Right atrium auricular region (tissue), 2 donors: ENCODE measurements at places on chromosomes 7 and 10.

GRCh38 chr7:99843808-99844207 lies 16.0 kb downstream of the CYP3A43 start:
- no peaks in the 10 kb centered on the region for H3K4me1 ChIP-seq
- H3K27me3 ChIP-seq: no peaks in the 10 kb centered on the region
- no peak overlapping the region for H3K27ac ChIP-seq
- no peak overlapping the region for H3K4me3 ChIP-seq
- no peaks in the 10 kb centered on the region for H3K36me3 ChIP-seq

- H3K4me3 ChIP-seq: no peak overlapping the region
- no peaks in the 10 kb centered on the region for H3K27me3 ChIP-seq
- H3K36me3 ChIP-seq: no peaks in the 10 kb centered on the region
Measured at GRCh38 chr7:117248829-117249228, 74.0 kb downstream of the WNT2 start.

DNA sequence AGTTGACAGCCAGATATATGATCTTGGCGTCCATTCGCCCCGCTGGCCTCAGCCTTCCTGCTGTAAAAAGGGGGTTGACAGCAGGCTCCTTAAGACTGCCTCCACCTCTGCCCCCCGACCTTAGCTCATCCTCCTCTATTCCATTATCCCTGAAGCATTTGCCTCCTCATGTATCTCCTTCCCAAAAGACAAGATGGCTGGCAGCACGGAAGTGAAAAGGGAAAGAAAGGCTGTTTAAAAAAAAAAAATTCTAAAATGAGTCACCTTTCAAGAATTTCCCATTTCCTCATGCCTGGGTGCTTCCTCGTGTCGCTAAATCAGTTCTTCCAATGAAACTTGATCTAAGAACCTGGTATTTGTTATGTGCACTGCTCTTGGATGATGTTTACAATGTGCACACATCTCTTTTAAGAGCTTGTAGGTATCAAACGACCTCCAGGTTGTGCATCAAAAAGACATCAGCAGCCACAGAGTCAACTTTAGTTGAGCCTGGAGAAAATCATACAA lies 1.7 kb downstream of the SCRN1 start:
- H3K27ac ChIP-seq: peak overlapping the region; percentile 73
- no peak for DNase-seq
- H3K4me1 ChIP-seq: no peaks in the 10 kb centered on the region
- H3K4me3 ChIP-seq: no peak overlapping the region
- no peaks in the 10 kb centered on the region for H3K27me3 ChIP-seq

- no peaks in the 10 kb centered on the region for H3K27me3 ChIP-seq
- no peak for DNase-seq
- H3K27ac ChIP-seq: peak within 1 kb of the TSS; percentile 98
- no peaks in the 10 kb centered on the region for H3K36me3 ChIP-seq
- H3K4me3 ChIP-seq: peak within 1 kb of the TSS; percentile 94
Measured at GRCh38 chr7:55365205-55365674, at the start of gene LANCL2. Gene LANCL2, plus strand, starts transcription at chr7:55365337. Its CDS starts 689 bp downstream, at chr7:55366026.

- DNase-seq: no peak
- no peaks in the 10 kb centered on the region for H3K36me3 ChIP-seq
- H3K27me3 ChIP-seq: no peaks in the 10 kb centered on the region
- H3K4me3 ChIP-seq: no peak overlapping the region
- H3K4me1 ChIP-seq: no peaks in the 10 kb centered on the region
Measured at GRCh38 chr7:70577078-70577477, 554.9 kb upstream of the GALNT17 start.

DNA sequence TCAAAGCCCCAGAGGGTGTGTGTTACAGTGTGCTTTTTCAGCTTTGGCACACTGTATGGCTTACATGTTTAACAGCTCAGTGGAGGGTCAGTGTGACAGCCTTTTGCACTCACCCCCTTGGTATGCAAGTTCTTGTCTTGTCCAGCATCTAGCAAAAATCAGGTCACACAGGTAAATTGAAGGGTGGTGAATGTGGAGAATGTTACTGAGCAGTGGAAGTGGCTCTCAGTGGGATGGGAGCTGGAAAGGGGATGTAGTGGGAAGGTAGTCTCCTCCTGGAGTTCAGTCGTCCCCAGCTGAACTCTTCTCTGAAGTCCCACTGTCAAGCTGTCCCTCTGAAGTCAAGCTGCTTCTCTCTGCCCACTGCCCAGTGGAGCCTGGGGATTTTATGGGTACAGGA lies 21.0 kb upstream of the C10orf90 start:
- H3K4me1 ChIP-seq: no peaks in the 10 kb centered on the region
- no peaks in the 10 kb centered on the region for H3K27me3 ChIP-seq
- no peak overlapping the region for H3K4me3 ChIP-seq
- H3K36me3 ChIP-seq: no peaks in the 10 kb centered on the region
- H3K27ac ChIP-seq: no peak overlapping the region
- no peak for DNase-seq

GRCh38 chr10:86349940-86350630 lies 16.5 kb downstream of the GRID1 start:
- no peak overlapping the region for H3K27ac ChIP-seq
- H3K4me3 ChIP-seq: no peak overlapping the region
- no peak for DNase-seq
- no peaks in the 10 kb centered on the region for H3K36me3 ChIP-seq
- no peaks in the 10 kb centered on the region for H3K4me1 ChIP-seq

GRCh38 chr10:122138831-122139625 lies 132.1 kb upstream of the BTBD16 start:
- no peaks in the 10 kb centered on the region for H3K27me3 ChIP-seq
- H3K27ac ChIP-seq: peak overlapping the region; percentile 95
- H3K36me3 ChIP-seq: peaks cover 36% of the 10 kb centered on the region
- no peak overlapping the region for H3K4me3 ChIP-seq

- H3K36me3 ChIP-seq: no peaks in the 10 kb centered on the region
- no peaks in the 10 kb centered on the region for H3K4me1 ChIP-seq
- peak; percentile 47 for DNase-seq
- no peaks in the 10 kb centered on the region for H3K27me3 ChIP-seq
- no peak overlapping the region for H3K27ac ChIP-seq
Measured at GRCh38 chr7:45598886-45599520, 24.8 kb downstream of the ADCY1 start.

DNA sequence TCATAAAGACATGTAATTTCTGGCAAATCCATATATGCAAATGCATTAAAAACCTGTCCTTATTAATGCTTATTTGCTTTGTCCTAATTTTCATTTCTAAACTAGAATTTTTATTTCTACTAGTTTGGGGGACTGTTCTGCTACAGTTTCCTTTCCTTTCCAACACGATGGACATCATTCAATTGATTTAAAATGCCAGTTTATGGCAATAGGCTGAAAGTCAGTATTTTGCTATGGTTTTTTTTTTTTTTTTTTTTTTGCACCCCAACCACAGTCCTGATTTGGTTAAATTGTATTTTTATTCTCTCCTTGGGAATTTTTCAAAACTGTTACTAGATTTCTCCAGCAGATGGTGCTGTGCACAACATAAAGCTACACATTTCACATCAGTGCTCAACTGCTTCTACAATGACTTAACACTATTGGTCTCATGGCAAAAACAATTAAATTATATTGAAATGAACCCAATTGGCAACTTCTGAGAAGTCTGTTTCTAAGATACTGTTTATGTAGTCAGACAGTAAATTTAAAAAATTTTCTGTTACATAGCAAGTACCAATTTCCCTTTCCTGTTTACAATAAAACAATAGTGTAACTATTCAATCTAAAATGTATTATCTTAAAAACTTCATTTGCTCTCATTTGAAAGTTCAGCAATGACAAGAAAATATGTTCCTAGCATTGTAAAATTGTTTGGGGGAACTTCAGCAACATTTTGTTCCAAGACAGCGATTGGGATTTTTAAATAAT lies 193.8 kb upstream of the CCDC6 start:
- H3K27me3 ChIP-seq: no peaks in the 10 kb centered on the region
- H3K4me3 ChIP-seq: no peak overlapping the region
- H3K4me1 ChIP-seq: no peaks in the 10 kb centered on the region
- no peak for DNase-seq
- H3K36me3 ChIP-seq: peaks cover 9% of the 10 kb centered on the region

- no peaks in the 10 kb centered on the region for H3K36me3 ChIP-seq
- peak overlapping the region; percentile 51 for H3K27ac ChIP-seq
- no peak overlapping the region for H3K4me3 ChIP-seq
- DNase-seq: peak; percentile 93
- no peaks in the 10 kb centered on the region for H3K27me3 ChIP-seq
Measured at GRCh38 chr10:113385021-113385999, 167.5 kb upstream of the HABP2 start.

DNA sequence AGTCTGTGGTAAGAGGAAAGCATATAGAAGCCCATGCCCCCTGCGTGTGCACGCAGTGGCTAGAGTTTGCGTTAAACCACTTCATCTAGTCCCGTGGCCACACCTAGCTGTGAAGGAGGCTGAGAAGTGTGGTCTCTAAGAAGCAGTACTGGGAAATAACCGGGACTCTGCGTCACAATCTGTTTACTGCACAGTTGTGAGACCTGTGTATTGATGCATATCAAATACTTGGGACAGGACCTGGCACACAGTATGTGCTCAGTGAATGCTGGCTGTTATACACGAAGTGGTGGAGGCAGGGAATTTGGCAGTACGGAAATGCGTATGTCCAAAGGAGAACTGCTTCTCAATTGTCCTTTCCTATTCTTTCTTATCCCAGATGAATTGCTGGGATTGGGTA lies 149.5 kb downstream of the ARHGAP21 start:
- no peak overlapping the region for H3K4me3 ChIP-seq
- H3K36me3 ChIP-seq: no peaks in the 10 kb centered on the region
- no peaks in the 10 kb centered on the region for H3K4me1 ChIP-seq
- H3K27ac ChIP-seq: no peak overlapping the region

- H3K36me3 ChIP-seq: no peaks in the 10 kb centered on the region
- DNase-seq: no peak
- no peak overlapping the region for H3K4me3 ChIP-seq
- no peaks in the 10 kb centered on the region for H3K27me3 ChIP-seq
- H3K27ac ChIP-seq: no peak overlapping the region
- no peaks in the 10 kb centered on the region for H3K4me1 ChIP-seq
Measured at GRCh38 chr10:130400890-130401289, 264.7 kb downstream of the GLRX3 start.

DNA sequence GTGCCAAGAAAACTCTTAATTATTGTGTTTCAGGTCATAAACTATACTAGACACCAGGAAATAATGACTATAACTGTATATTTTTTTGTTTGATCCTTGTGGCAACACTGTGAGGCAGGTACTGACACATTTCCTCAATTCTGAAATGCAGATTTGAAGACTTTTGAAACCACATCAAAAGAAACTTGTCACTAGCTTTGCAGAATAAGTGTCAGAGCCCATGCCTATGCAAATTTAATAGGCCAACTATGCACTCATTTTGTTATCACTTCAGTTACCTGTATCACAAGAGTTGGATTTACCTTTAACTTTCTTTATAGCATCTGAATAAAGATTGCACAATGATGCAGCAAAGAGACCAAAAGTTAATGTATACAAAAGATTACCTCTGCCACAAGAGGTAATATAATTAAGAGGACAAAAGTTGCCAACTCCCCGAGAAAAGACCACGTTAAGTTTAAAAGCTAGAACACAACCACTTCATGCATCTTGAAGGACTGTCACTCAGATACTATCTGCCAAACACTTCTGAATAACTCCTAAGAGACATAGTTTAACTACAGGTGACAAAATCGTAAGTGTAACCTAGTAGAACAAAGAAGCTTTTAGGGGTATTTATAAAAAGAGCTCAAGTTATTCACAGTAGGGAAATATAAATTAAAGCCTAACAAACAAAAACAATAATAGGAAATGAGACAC lies 80.5 kb downstream of the ELAPOR2 start:
- no peaks in the 10 kb centered on the region for H3K4me1 ChIP-seq
- H3K4me3 ChIP-seq: no peak overlapping the region
- no peak overlapping the region for H3K27ac ChIP-seq
- no peak for DNase-seq
- H3K27me3 ChIP-seq: no peaks in the 10 kb centered on the region
- no peaks in the 10 kb centered on the region for H3K36me3 ChIP-seq

DNA sequence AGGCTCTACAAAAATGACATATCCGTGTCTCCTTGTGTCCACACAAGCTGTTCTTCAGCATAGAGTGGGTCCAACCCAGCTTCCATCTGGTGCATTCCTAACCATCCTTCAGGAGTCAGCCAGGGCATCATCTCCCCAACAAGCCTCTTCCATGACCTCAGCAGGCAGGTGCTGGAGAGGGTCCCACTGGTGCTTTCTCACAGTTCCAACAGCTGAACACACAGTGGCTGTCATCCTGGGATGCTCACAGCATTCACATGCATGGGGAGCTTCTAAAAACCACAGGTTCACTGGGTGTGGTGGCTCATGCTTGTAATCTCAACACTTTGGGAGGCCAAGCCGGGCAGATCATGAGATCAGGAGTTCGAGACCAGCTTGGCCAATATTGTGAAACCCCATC lies 6.4 kb upstream of the CYP3A4 start:
- H3K4me3 ChIP-seq: no peak overlapping the region
- no peaks in the 10 kb centered on the region for H3K36me3 ChIP-seq
- DNase-seq: no peak
- no peaks in the 10 kb centered on the region for H3K4me1 ChIP-seq

DNA sequence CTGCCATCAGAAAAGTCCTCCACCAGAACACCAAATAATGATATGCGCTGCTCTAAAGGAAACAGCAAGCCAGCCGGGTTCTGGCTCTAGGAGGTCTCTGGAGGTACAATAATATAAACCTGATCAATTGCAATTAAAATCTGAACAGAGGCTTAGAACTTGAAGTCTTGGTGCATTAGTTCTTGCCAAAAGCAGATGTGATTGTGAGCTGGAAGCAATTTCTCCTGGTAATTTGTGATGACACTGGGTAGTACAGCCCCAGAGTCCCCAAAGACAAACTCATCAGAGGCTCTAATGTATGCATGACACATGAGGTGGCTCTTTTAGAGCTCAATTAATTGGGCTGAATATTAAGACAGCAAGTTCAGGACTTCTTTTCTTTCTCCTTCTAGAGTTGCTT lies 3.3 kb downstream of the ETV1 start:
- H3K27ac ChIP-seq: no peak overlapping the region
- H3K36me3 ChIP-seq: no peaks in the 10 kb centered on the region
- no peaks in the 10 kb centered on the region for H3K27me3 ChIP-seq
- no peak overlapping the region for H3K4me3 ChIP-seq
- peaks cover 11% of the 10 kb centered on the region for H3K4me1 ChIP-seq

DNA sequence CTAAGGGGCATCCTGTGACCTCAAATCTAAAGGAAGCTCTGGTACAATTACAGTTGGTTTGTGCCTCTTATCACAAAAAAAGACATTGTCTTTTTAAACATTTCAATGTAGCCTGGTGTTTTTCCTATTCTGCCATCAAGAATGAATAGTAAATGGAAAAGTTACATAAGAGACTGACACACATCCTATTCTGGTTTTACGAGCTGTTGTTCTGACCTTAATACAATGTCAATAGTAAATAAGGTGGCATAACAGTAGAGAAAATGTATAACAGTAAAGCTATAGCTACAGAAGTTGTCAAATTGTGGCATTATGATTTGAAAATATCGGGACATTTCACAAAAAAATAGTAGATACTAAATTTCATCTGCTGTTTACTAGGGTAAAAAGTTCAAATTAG lies 88.4 kb downstream of the NT5C2 start:
- no peak overlapping the region for H3K27ac ChIP-seq
- H3K4me1 ChIP-seq: no peaks in the 10 kb centered on the region
- DNase-seq: no peak

GRCh38 chr7:100852048-100852872 lies at the start of gene SLC12A9:
Gene SLC12A9, plus strand, starts transcription at chr7:100852713. Its CDS starts 1,485 bp downstream, at chr7:100854198.
- no peaks in the 10 kb centered on the region for H3K36me3 ChIP-seq
- no peaks in the 10 kb centered on the region for H3K27me3 ChIP-seq
- DNase-seq: peak; percentile 88
- H3K27ac ChIP-seq: peak within 1 kb of the TSS; percentile 63
- H3K4me3 ChIP-seq: peak within 1 kb of the TSS; percentile 76
